Stimulated activated CD8-positive, alpha-beta memory T cell treated with anti-CD3 and anti-CD28 coated beads, Interleukin-7, amount 100 ng/mL, for 24 hours (primary cell): ENCODE measurements at places on chromosomes 6 and 20.

DNA sequence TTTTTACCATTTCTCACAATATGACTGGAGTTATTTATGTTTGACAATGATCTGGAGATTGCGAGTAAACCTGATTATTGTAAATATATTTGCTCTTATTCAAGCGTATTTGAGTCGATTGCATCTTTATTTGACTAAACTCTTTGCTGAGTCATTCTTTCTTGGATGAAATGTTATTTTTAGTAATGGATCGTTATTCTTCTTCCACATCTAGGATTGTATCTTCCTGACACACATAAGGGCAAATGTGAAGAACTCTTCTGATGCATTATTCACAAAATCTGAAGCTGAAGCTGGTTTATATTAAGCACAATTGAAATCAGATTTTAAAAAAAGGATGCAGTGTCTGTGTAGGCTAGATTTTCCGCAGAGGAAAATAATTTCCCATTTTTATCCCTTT, 68.2 kb downstream of the SEL1L2 start:
- DNase-seq = no peak

- DNase-seq = no peak
Measured at GRCh38 chr20:9110916-9111432, 42.1 kb downstream of the PLCB4 start.

- no peak for DNase-seq
Measured at GRCh38 chr6:143136647-143137046, 76.0 kb downstream of the AIG1 start.

DNA sequence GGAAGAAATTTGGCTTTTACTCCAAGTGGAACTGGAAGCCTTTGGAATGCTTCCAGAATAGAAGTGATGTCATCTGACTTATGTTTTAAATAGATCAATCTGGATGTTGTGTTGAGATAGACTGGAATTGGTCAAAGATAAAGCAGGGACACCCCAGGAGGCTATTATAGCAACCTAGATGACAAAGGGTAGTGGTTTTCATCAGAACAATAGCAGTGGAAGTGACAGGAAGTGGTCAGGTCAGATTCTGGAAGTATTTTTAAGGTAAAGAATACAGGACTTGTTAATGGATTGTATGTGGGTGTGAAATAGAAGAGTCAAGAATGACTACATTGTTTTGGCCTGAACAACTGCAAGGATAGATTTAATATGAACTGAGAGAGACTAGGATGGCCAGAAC, 191.4 kb downstream of the ADGRB3 start:
- no peak for DNase-seq

DNA sequence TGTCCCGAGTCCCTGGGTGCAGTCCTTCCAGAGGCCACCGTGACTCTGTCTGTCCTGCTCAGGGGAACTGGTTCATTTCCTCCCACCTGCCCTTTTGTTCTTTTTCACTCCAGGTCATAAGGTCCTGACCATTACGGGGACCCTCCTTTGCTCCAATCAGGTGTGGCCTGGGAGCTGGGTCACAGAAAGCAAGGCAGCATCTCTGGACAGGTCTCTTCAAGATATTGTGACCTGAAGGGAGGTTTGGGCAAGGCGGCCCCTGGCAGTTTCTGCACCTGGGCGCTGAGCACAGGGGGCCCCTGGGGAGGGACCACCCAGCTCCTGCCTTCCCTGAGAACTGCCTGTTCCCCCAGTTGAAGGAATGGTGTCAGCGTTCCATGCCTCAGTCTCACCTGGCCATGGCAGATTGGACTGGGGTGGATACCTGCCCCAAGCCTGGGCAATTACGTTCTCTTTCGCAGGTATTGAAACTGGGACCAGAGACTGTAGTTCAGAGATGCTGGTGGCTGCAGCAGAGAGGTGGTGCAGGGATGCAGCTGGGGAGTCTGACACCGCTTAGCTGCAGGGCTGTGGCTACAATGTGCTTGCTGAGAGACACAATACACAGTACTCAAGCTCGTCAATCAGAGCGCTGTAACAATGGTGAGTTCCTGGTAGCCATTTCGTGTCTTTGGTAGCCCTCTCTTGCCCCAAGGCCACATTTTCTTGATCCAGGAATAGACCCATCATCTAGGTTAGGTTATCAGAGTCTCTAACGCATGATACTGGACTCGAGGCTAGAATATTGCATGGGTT, 15.6 kb upstream of the NELFCD start:
- DNase-seq = no peak

DNA sequence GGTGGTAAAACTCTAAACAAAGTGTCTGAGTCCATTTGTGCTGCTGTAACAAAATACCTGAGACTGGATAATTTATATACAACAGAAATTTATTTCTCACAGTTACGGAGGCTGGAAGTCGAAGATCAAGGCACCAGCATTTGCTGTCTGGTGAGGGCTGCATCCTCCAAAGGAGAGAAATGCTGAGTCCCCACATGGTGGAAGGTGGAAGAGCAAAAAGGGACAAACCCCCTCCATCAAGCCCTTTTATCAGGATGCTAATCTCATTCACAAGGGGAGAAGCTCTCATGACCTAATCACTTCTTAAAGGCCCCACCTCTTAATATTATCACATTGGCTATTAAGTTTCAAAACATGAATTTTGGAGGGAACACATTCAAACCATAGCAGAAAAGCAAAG, 55.9 kb upstream of the SYNJ2 start:
- no peak for DNase-seq

DNA sequence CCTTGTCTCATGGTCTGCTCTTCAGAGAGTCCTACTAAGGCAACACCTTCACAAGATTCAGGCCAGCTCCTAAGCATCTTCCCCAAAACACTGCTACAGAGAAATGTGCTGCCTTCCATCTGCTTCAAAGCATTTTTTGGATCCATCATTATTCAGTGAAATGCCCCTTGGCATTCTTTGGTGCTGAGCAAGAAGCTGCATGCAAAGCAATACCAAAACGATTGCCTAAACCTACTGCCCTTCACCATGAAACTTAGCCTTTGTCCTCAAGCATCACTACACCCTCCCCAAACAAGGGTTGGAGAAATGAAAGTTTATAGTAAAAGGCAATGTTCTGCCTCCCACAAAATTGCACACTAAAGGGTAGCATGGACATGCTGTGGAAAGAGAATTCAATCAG, 93.5 kb downstream of the SNAP25 start:
- no peak for DNase-seq

- no peak for DNase-seq
Measured at GRCh38 chr20:4067600-4068261, 52.4 kb upstream of the RNF24 start.

DNA sequence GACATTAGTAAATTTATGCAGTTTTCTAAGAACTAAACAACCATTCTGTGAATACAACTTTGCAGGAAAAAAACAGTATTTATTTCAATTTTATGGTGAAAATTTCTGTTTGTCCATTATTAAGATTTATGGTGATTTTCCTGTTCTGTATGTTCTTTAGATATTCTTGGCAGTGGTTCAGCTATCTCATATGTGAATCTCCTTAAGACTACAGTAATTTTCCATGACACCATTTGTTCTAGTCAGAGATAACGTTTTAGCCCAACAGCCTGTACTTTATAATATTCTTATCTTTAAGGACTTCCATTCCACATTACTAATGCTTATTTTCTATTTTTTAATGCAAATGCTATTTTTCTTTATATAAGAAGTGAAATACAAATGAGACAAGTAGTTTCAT, 504.0 kb downstream of the RFPL4B start:
- DNase-seq = no peak
